ENCODE measurements at places on chromosomes 12 and 14.

DNA sequence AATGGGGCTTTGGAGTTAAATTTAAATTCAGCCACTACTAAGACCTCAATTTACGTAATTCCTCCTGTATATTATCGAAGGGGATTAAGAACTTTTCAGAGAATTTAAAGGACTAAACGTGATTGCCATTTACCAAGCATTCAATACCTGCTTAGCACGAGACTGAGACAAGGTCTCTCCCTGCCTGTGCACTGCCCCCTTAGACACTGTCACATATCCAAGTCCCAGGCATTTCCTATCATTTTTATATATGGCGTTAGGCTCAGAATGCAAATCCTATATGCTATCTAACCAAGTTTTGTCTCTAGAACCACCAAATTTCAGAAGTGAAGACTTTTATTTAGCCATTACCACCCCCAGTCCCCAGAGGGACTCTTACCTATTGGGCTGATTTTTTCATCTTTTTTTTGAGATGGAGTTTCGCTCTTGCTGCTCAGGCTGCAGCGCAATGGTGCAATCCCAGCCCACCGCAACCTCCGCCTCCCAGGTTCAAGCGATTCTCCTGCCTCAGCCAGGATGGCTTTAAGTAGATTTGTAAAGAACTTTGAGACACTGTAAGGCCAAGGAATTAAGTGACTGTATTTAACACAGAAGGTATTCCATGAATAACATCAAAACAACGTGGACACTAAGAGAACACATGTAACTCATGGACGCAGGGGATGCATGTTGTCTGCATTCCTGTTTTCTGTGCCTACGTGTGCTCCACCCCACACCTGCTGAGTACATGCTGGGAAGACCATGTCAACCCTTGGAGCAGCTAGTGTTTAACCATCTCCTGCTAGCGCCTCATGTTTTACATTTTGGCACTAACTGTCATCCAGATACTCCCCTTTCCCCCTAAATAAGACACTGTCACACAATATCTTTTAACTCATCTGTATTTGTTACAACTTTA is 6.4 kb downstream of the HSP90AA1 start:
- no peak for DNase-seq
- no peaks in the 10 kb centered on the region for H3K27me3 ChIP-seq
- H3K36me3 ChIP-seq, result peaks cover 1% of the 10 kb centered on the region
- no peak overlapping the region for H3K27ac ChIP-seq

DNA sequence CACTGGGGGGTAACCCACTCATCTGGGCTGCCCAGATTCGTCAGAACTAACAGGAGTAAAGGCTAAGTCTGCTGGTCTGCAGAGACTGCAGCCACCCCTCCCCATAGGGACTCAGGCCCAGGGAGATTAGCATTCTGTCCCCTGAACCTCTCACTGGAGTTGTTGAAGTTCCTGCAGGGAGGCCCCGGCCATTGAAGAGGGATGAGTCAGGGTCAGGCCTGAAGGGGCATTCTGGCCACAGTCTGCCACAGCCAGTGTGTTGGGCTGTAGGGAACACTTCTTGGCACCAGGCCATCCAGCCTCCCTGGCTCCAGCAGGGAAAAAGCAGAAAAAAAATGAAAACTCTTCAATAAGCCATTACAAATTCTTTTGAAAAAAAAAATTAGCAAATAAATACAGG is 35.3 kb downstream of the KLRK1 start:
- no peaks in the 10 kb centered on the region for H3K27me3 ChIP-seq
- no peak overlapping the region for H3K4me3 ChIP-seq
- H3K36me3 ChIP-seq, result no peaks in the 10 kb centered on the region
- no peaks in the 10 kb centered on the region for H3K4me1 ChIP-seq
- no peak for DNase-seq
- no peak overlapping the region for H3K27ac ChIP-seq

DNA sequence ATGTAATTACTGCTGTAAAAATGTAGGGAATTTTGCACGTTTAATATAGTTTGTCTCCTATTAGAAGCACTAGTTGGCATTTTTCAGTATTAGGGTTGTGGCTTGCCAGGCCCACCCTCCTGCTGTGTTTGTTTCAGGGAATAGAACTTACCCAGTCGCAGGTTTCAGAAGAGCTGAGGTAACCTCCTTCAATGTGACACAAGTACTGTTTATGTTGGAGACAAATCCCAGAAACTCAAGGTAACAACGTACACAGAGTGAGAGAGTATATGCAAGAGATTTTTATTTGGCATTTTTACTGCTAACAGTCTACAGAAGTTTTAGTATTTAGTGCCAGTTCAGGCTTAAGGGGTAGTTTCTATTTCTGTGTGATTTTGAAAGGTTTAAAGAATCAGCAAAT is 284.3 kb downstream of the RAD51B start:
- H3K27me3 ChIP-seq, result no peaks in the 10 kb centered on the region
- no peak for DNase-seq
- no peak overlapping the region for H3K27ac ChIP-seq
- H3K36me3 ChIP-seq, result no peaks in the 10 kb centered on the region
- no peaks in the 10 kb centered on the region for H3K4me1 ChIP-seq
- no peak overlapping the region for H3K4me3 ChIP-seq

- H3K36me3 ChIP-seq, result no peaks in the 10 kb centered on the region
- no peak overlapping the region for H3K27ac ChIP-seq
- H3K4me3 ChIP-seq, result no peak overlapping the region
- H3K4me1 ChIP-seq, result no peaks in the 10 kb centered on the region
Observed at GRCh38 chr12:92275443-92276154, 130.0 kb upstream of the BTG1 start.

DNA sequence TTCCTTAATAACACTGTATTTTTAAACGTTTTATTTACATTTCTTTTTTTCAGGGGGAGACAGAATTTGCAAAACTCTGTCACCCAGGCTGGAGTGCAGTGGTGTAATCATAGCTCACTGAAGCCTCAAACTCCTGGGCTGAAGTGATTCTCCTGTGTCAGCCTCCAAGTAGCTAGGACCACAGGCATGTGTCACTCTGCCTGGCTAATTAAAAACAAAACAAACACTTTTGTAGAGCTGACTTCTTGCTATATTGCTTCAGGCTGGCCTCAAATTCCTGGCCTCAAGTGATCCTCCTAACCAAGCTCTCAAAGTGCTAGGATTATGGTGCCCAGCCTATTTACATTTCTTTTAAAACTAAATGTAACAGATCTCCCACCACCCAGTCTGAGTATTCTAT is 12.7 kb downstream of the CPSF6 start:
- no peaks in the 10 kb centered on the region for H3K27me3 ChIP-seq
- no peak for DNase-seq
- H3K4me3 ChIP-seq, result no peak overlapping the region
- no peak overlapping the region for H3K27ac ChIP-seq
- peaks cover 3% of the 10 kb centered on the region for H3K36me3 ChIP-seq

DNA sequence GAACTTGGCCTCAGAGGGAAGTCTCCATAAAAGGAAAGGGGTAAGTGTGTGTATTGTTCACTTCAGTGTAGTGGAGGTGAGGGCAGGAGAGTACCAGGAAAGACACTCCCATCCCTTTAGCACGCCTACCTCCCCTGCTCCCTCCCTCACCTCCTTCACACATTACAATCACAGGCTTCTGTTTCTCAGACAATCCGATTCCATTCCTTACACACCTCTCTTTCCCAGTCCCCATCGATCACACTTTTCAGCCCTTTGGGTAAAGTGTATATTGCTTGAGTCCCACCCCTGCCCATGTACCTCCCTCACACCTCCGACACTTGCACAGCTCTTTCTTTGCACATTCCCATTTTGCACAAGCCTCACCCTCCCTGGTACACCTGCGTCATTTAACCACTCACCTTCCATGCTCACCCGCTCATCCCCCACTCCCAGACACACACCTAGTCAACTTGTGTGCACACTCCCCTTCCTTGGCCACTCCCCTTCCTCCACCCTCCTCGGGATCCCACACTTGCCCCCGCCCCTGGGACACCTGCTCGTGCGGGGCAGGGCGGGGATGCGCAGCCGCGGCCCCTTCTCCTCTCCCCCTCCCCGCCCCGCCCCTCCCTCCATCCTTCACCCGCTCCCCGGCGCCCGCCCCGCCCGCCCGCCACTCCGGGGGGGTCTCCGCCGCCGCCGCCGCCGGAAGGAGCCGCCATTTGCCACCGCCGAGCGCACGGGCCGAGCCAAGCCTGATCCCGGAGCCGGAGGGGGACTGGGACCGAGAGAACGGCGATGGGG is at the start of gene MARCHF9:
MARCHF9 (plus strand) TSS at position 693 of the 783 bp plus-strand sequence. CDS start 426 bp downstream, outside the sequence.
- no peaks in the 10 kb centered on the region for H3K27me3 ChIP-seq
- peaks cover 3% of the 10 kb centered on the region for H3K36me3 ChIP-seq
- peak; percentile 88 for DNase-seq
- H3K27ac ChIP-seq, result peak within 1 kb of the TSS; percentile 45
- peak within 1 kb of the TSS; percentile 67 for H3K4me3 ChIP-seq

DNA sequence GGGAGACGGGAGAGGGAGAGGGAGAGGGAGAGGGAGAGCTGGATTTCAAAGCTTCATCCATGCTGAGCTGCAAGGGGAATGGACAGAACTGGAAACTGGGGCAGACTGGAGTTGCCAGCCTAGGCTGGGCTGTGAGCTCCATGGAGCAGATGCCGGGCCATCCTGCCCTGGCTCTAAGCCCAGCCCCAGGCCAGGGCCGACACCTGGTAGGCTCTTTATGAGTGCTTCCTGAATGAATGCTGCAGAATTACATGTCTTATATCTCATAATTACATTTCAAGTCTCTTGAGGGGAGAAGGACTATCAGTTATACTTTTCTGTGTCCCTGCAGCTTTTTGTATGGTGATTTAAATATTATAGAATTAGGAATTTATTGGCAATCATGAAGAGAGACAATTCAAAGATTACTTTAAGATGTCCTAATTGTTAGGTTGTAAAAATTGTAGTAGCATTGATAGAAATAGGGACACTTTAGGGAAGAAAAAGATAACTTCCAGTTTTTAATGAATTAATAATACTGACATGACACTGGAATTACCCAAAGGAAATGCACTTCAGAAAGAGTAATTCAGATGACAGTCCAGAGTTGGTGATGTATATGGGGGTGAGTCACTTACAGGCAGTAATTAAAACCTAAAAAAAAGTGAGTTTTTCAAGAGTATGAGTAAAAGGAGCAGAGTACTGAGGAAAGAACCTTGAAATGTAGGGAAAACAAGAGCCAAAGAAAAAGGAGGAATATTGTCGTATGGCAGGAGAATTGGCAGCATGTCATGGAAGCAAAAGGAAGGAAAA is 29.0 kb downstream of the SCYL2 start:
- H3K4me1 ChIP-seq, result no peaks in the 10 kb centered on the region
- H3K27me3 ChIP-seq, result no peaks in the 10 kb centered on the region
- no peak for DNase-seq
- H3K27ac ChIP-seq, result no peak overlapping the region

DNA sequence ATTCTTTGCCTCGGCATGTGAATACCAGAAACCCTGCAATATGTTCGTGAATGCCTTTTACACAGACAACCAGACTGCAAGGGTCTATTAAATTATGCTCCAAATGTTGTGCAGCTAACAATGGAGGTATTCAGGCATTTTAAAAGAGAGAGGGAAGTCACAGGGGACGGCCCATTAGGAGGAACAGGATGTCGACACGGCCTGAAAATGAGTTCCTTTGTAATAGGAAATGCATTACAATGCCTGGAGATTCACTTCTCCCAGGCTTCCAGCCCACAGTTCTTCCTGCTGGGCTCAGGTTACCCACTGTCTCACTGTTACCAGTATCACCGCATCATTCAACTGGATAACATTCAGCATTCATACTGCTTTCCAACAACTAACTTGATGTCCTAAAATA is 2.5 kb downstream of the DUSP6 start:
- H3K36me3 ChIP-seq, result no peaks in the 10 kb centered on the region
- H3K27me3 ChIP-seq, result no peaks in the 10 kb centered on the region
- no peak overlapping the region for H3K27ac ChIP-seq

- no peak overlapping the region for H3K4me3 ChIP-seq
- H3K27ac ChIP-seq, result no peak overlapping the region
- H3K4me1 ChIP-seq, result no peaks in the 10 kb centered on the region
- H3K27me3 ChIP-seq, result no peaks in the 10 kb centered on the region
- no peaks in the 10 kb centered on the region for H3K36me3 ChIP-seq
Observed at GRCh38 chr12:116863275-116863767, 17.9 kb downstream of the HRK start.

DNA sequence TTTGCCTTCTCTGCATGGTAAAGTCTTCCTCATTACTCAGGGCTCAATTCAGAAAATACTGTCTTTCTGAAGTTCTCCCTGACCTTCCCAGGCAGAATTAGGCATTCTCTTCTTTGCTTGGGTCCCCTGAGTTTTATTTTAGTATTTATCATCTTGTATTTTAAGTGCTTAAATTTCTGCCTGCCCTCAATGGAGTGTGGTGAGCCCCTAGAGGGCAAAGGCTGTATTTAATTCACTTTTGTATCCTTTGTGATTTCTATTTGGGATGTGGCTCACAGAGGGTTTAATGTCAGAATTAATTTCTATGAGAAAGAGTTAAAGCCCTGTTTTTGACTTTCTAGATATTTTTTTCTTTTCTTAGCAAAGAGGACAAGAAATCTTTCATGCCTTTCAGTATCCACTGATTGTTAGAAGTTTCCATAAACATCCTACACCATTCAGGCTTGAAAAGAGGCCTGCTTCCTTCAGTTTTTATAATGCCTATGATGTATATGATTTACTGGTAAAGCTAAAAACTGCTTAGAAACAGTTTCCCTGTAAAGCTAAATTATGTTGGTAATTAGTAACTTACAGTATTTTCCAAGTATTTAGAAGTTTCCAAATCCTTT is 55.6 kb upstream of the PTPRB start:
- no peak overlapping the region for H3K4me3 ChIP-seq
- no peaks in the 10 kb centered on the region for H3K4me1 ChIP-seq
- H3K27ac ChIP-seq, result no peak overlapping the region
- H3K27me3 ChIP-seq, result no peaks in the 10 kb centered on the region
- H3K36me3 ChIP-seq, result no peaks in the 10 kb centered on the region

GRCh38 chr14:64948612-64949210 is 6.2 kb upstream of the GPX2 start:
- peaks cover 2% of the 10 kb centered on the region for H3K36me3 ChIP-seq
- no peak overlapping the region for H3K4me3 ChIP-seq
- no peak for DNase-seq

DNA sequence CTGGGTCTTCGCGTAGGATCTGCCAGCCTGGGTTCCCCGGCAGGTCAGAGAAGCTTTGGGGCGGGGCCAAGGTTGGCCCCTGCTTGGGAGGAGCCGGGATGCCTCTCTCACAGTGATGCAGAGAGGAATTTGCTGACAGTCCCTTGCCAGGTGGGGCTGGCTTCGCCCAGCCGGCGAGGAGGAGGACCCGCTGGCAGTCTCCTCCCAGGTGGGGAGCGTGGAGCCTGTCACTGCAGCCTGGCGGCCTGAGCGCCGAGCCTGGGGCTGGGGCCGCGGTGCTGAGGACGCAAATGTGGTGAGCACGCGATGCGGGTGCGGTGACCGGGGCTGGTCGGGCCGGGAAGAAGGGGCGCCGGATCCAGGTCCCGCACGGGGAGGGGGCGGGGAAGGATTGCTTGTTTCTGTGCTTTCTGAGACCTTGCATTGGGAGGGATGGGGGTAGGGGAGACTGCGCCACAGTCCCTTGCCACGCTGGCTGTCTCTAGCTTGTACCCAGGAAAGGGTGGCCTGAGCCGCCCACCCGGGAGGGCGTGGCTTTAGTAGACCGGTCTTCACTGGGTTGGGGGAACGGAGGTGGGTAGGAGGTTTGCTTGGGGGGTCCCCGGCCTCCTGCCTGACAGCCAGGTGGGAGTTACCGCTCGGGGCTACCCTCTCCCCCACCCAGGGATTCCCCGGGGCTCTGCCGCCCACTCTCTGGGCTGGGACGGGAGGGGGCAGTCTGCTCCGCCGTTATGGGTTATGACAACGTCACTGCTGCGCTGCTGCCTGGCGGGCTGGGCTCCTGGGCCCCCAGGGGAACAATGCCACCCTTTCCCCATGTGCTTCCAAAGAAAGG is at the start of gene TMEM63C:
TMEM63C (plus strand) TSS at position 196 of the 835 bp plus-strand sequence. CDS start 37,016 bp downstream, outside the sequence.
- peak within 1 kb of the TSS; percentile 55 for H3K4me3 ChIP-seq
- H3K27ac ChIP-seq, result no peak within 1 kb of the TSS
- peak; percentile 90 for DNase-seq
- H3K4me1 ChIP-seq, result peaks cover 28% of the 10 kb centered on the region
- H3K27me3 ChIP-seq, result no peaks in the 10 kb centered on the region
- no peaks in the 10 kb centered on the region for H3K36me3 ChIP-seq

- H3K4me3 ChIP-seq, result no peak overlapping the region
- H3K36me3 ChIP-seq, result no peaks in the 10 kb centered on the region
Observed at GRCh38 chr12:131044136-131044535, 90.4 kb downstream of the ADGRD1 start.
